ENCODE measurements at places on chromosomes 11 and 22.

DNA sequence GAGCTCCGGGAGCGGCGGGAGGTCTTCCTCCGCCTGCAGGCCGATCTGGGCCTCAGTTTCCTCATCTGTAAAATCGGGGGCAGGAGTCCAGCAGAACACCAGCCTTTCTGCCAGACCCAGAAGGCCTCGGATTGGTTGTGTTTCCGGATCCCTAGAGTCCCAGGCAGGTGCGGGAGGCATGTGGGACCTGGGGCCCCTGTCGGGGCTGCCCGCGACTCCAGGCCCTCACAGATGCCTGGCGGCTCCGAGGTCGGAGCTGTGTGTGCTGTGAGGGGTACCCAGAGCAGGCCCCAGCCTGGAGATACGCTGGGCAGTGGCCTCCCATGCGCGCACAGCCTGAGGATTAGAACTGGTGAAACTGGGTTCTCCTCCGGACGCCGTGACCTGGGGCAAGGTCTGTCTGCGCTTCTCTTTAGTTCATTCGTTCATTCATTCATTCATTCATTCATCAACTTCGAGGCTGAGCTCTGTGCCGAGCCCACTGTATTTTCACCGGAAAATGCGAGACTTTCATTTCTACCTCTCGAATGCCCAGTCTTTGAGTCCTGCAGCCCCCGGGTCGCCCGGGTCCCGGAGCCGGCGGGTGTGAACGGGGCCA, 24.6 kb downstream of the FLRT1 start:
- DNase-seq = no peak

DNA sequence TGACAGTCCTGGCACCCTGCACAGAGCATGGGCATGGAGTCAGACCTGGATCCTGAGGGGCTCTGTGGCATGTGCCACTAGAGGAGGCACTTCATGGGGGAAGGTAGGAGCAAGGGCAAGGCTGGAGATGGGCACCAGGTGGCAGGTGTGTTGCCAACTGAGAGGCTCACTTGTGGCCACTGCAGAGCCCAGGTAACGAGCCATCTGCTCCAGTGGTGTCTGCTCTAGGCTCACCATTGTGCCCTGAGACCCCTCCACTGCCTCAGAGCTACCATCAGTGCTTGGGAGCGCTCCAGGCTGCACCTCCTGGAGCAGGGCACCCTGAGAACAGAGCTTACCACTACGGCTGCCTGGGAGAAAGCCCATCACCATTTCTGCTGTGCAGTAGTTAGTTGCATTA, 1.3 kb upstream of the ZDHHC8 start:
- no peak for DNase-seq

- no peak for DNase-seq
Measured at GRCh38 chr22:38618682-38619081, 37.5 kb downstream of the FAM227A start.

- DNase-seq = no peak
Measured at GRCh38 chr11:119445850-119446249, 22.9 kb upstream of the THY1 start.

- no peak for DNase-seq
Measured at GRCh38 chr11:65528819-65529350, 4.0 kb downstream of the SCYL1 start.
